ENCODE measurements at places on chromosomes 11 and 22.

DNA sequence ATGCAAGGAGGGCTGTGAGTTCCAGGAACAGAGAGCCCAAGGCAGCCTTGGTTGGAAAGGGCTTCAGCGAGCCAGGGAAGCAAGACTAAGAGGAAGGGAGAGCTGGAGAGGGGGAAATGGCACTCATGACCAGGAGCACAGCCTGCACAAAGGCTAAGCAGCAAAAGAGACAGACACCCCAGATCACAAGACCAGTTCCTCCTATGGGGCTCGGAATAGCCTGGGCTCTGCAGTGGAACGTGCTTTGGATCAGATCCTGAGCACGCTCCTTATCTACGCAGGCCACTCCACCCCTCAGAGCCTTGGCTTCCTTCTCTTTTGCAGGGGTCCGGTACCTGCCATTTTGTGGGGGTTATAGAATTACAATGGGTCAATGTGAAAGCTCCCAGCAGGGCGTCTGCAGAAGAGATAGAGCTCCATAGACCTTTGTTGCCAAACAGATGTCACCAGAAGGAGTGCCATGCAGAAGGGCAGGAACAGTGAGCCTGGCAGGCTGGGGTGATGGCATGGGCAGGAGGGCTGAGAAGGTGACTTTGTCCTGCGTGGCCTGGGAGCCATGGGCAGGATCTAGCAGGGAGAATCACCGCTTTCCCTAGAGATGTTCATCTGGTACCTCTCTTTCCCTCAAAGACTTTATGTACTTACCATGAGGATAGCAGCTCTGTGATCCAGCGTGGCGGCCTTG is 33.8 kb downstream of the ZC3H7B start:
- no peak for DNase-seq

- DNase-seq = no peak
Measured at GRCh38 chr11:2741006-2741376, 41.2 kb upstream of the KCNQ1OT1 start.

- DNase-seq = no peak
Measured at GRCh38 chr11:111941963-111942362, 4.8 kb downstream of the DIXDC1 start.

- DNase-seq = peak; percentile 64
Measured at GRCh38 chr11:6251120-6251733, 8.4 kb upstream of the CCKBR start.

DNA sequence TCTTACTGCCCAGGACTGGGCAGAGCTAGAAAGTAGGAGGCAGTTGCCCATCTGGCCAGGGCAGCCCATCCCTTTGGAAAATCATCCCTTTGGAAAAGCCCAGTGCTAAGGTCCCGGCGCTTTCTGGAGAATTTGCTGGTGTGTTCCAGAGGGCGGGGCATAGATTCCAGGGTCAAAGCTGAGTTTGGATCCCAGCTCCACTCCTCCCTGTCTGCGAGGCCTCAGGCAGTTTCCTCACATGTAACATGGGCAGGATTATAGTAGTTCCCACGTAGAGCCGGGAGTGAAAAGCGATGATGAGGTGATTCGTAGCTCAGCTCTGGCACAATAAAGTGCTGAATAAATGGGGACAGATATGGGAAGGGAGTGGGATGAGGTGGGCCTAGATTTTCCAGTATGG is 31.4 kb upstream of the LRRC10B start:
- no peak for DNase-seq

GRCh38 chr11:81420668-81421250 is 1312.9 kb downstream of the FAM181B start:
- DNase-seq = no peak

DNA sequence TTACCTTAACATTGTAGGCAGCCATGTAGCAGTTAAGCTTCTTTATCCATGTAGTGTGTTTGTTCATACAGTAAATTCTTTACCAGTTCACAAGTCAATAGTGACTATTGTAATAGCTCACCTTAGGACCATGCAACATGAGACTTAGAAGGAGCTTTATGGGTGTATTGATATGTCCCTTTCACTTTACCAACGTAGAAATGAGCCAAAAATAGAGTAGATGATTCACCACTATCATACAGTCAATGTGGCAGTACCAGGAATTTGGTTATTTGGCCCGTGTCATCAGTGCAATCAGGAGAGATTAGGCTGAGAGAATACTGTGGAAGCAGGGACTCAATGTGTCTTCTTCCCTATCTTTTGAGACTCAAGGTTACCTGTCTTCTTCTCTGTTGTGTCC is 4.7 kb downstream of the ZDHHC13 start:
- DNase-seq = no peak

DNA sequence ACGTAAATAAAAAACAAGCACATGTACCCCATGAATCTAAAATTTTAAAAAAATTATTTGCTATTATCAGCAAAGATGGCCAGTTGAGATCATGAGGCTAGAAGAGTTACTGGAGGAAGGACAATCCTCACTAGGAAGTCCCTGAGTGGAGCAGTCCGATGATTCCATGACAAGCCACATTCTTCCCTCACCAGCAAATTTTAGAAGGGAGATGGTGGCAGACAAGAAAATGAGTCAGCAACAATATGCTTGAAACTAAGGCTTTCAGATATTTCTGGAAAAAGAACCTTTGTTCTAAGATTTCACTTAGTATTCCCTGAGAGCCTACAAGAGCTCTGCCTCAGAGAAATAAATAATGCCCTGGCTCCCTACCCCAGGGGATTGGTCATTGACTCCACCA is 34.9 kb downstream of the P4HA3 start:
- DNase-seq = no peak

GRCh38 chr11:128216198-128216597 is 371.2 kb downstream of the ETS1 start:
- DNase-seq = no peak

GRCh38 chr11:1225386-1226225 is 2.7 kb downstream of the MUC5B start:
- no peak for DNase-seq

DNA sequence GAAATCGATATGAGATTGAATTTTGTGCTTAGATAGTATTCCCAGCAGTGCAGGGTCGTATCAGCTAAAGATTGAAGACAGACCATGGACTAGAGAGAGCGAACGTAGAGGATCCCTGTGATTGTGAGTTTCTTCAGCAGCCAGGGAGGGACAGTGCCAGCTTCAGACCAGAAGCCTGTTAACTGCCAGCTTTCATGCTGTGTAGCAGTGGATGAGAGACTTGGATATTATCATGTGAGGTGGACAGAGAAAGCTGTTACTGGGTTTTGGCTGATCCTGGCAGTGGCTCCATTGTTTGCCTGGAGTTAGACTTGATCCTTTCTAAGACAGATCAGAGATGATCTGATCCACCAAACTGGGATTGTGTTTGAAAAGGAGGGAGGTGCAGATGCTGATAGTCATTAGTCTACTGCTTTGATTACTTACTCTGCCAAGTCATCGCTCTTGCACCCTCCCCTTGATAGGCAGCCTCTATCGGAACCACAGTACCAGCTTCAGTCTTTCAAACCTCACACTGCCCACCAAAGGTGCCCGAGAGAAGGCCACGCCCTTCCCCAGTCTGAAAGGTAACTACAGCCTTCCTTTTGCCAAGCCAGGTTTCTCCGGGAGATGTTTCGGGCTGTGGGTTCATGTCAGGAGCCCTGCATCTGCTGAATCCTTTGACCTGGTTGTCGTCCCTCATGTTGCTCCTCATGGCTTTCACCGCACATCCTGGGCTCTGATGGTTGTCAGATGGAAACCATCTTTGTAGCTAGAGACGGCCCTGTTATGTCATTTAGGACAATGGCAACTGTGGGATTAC is 16.2 kb downstream of the MADD start:
- DNase-seq = no peak

- DNase-seq = peak; percentile 73
Measured at GRCh38 chr11:2089536-2090165, 49.5 kb downstream of the IGF2 start.

DNA sequence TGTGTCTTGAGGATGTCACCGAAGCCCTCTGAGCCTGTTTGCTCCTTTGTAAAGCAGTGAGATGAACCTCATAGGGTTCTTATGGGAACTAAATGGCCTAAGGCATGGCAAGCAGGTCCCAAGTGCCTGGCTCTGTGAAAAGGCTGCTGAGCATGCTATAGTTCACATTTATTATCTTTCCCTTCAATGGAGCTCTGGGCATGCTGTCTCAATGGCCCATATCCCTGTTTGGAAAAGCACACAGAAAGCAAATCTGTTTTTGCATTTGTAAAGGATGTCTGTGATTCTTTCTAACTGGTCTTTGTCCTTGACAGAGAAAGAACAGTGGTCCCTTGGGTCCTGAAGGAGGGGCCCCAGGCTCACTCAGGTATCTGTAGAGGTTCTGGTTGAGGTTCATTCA is 26.4 kb downstream of the RTCB start:
- DNase-seq = no peak

DNA sequence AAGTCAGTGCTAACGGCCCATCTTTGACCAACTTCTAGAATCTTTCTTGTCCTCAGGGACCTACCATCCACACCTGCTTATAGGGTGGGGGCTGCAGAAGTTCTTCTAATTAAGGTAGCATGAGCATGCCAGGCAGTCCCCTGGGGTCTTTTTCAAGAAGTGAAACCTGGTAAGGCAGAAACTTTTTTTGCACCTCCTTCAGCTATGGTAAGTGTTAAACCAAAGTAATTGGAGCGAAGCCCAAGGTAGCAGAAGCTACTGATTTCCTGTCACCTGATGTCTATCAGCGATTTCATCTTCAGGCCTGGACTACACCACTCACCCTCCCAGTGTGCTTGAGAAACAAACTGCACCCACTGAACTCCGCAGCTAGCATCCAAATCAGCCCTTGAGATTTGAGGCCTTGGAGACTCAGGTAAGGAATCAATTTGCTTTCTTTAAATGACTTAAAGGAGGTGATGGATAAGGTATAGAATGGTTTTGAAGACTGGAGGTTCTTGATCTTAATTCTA is at the start of gene MS4A1:
MS4A1 (plus strand) TSS at position 317 of the 512 bp plus-strand sequence. CDS start 6,528 bp downstream, outside the sequence.
- DNase-seq = no peak

- DNase-seq = no peak
Measured at GRCh38 chr11:12091956-12092558, 18.3 kb upstream of the MICAL2 start.

- DNase-seq = no peak
Measured at GRCh38 chr22:49735411-49735900, 92.2 kb downstream of the BRD1 start.

DNA sequence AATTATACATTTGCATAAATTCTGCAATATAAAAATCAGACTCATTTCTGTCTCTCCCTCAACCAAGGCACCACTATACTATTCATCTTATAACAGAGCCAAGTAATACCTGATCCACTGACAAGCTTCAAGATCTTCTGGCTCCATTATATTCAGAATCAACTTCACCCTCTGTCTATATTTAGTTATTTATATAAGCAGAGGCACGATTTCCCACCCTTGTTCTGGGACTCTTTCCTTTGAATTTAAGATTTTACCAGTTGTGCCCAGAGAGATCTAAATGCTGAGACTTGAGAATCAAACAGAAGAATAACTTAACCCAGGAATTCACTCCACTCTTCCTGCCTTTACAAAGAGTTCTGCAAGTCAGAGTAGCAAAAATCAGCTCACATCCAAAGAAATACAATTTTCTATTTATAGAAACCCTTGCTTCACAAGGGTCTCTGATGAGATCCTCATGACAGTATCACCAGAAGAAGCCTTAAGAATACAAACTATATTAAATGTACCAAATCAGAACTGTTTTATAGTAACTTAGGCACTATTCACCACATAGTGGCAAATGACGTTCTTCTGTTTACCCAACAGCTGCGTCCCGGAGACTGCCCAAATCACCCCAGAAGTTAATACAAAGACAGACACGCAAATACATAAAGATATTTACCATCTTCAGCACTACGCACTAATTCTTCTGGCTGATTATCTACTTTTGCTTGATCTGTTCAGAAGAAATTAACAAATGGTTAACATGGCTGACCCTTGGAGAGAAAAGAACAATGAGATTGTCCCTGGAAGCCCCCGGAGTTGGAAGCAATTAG is 32.3 kb upstream of the CCDC89 start:
- no peak for DNase-seq

- DNase-seq = no peak
Measured at GRCh38 chr11:129950101-129951091, 52.2 kb downstream of the PRDM10 start.

DNA sequence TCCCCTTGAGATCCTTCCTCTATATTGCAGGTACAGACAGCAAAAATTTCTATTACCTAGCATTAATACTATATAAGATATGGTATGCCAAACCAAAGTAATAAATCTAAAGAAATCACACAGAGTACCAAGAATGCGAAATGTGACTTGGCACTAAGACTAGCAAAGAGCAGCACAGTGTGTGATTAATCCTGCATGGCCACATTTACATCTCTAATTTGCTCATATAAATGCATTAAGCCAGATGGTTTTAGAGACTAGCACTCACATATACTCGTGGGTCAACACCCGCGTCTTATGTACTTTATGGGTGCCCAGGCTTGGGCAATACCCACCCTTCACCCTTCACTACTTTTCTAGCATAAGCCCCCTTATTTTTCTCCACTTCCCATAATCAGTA is 213.2 kb downstream of the TTC28 start:
- no peak for DNase-seq

- DNase-seq = peak; percentile 42
Measured at GRCh38 chr22:42649246-42650099, at the start of gene CYB5R3. CYB5R3 (minus strand) TSS chr22:42649392; CDS start chr22:42649315, 77 bp downstream.

GRCh38 chr22:41021061-41021612 is 70.0 kb downstream of the RBX1 start:
- DNase-seq = no peak

- DNase-seq = no peak
Measured at GRCh38 chr22:25014896-25015755, 62.6 kb downstream of the KIAA1671 start.

GRCh38 chr11:67468056-67468455 is 995 bp downstream of the TMEM134 start:
- DNase-seq = no peak

GRCh38 chr22:24068377-24068680 is 57.2 kb downstream of the CABIN1 start:
- DNase-seq = no peak

DNA sequence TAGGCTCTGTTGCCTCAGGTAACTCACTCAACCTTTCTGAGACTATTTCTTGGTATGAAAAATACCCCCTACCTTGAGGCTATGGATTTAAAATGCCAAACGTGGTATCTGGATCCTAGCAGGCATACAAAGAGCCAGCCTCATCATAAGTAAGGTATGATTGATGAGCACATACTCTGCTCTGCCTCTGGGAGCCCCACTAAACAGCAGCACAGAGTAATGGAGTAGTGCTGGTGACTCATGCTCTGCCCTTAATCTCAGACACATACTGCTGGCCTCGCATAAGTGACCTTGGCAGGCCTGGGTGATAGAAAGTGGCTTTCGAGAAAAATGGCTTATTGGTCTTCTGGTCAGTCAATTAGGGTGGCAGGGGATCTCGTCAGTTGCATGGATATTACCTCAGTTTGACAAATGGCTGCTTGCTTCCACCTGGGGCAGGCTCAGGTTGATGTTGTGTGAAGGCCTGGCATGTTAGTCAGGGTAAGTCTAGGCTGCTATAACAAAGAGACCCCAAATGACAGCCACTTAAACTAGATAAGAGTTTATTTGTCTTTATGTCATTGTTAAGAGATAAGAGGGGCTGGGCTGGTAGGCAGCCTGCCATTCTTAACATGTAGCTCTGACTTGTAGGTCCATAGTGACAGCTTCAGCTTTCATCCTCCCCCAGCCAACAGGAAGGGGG is 15.2 kb upstream of the SLC6A5 start:
- no peak for DNase-seq

- no peak for DNase-seq
Measured at GRCh38 chr11:70105755-70106571, 27.8 kb downstream of the ANO1 start.

Data from HCT116 (cell line).